ENCODE measurements at places on chromosomes 12 and 14. TPM values are rescaled to one million over a fixed set of nuclear protein-coding genes. Genes with fewer than 3 reads are reported as not detected.

GRCh38 chr14:28436821-28437220, 329.8 kb upstream of the FOXG1 start:
- DNase-seq: no peak

GRCh38 chr12:128938886-128939285, 85.6 kb downstream of the GLT1D1 start:
- DNase-seq: no peak

GRCh38 chr12:111363578-111363977, 5.3 kb downstream of the PHETA1 start:
- DNase-seq: no peak

DNA sequence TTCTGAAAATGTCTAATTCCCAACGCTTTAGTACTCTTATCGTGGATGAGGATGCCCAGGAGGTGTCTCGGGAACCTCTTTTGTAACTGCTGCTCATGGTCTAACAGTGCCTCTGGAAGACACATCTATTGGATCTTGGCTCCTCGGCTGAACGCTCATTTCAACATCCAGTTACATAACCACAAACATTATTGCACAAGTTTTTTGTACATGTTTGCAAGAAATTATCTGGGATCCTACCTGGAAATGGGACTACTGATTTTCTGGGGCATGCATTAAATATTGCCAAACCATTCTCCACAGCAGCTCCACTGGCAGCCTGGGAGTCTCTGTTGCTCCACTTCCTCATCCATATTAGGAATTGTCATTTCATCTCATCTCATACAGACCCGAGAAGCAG, 117.5 kb upstream of the EVL start:
- no peak for DNase-seq

DNA sequence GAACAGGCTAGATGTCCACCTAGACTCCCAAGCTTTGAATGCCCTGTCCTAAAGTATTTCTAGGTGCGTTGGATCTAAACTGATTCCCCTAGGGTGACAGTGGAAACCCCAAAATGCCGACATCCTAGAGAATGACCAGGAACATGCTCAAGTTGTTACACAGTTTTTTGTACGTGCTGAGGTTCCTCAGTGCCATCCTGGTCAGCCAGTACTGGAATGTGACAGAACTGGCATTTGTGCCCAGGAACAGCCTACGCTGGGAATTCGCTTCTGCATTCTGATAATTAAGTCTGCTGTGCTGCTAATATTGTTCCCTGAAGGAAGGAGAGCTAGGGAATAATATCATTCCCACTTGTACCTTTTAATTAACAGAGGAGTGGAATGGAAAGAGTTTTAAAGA, 40.3 kb downstream of the BORCS5 start:
- no peak for DNase-seq

DNA sequence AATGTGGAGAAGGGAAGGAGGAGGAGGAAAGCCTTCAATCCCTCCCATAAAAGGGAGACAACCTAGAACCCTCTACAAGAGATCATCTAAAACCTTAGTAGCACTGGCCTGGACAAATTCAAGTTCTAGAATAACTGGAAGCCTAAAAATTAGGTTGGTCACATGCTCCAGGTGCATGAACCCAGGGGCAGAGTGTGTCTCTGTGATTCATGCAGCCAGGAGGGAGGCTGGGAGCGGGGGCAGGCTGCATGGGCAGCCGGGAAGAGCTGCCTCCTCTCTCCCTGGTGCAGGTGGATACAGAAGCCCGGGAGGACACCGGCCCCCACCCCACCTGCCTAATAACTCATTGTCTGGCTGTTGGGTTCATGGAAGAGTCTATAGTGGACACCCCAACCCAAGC, 38.6 kb downstream of the CCDC85C start:
- no peak for DNase-seq

Gene NELL2
- 62.5 TPM for total RNA-seq

Gene BBOF1
- total RNA-seq: 2.8 TPM

GRCh38 chr12:79423560-79423959, 267.2 kb downstream of the PAWR start:
- no peak for DNase-seq

DNA sequence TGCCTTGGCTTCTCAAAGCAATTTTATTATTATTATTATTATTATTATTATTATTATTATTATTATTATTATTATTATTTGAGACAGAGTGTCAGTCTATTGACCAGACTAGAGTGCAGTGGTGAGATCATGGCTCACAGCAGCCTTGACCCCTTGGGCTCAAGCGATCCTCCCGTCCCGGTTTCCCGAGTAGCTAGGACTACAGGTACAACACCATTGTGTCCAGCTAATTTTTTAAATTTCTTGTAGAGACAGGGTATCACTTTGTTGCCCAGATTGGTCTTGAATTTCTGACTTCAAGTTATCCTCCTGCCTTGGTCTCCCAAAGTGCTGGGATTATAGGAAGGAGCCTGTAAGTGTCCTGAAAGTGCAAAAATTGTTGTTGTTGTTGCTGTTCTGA, 11.6 kb upstream of the AP4S1 start:
- no peak for DNase-seq

DNA sequence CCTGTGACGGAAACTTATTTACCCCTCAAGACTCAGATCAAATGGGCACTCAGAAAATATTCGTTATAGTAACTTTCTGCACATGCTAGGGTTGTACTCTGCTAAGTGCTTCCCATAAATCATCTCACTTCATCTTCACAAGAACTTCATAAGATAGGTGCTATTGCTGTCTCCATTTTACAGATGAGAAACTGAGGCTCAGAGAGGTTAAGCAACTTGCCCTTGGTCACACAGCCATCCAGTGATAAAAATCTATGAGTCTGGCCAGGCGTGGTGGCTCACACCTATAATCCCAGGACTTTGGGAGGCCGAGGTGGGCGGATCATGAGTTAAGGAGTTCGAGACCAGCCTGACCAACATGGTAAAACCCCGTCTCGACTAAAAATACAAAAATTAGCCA, 33.2 kb upstream of the LHX5 start:
- DNase-seq: no peak

DNA sequence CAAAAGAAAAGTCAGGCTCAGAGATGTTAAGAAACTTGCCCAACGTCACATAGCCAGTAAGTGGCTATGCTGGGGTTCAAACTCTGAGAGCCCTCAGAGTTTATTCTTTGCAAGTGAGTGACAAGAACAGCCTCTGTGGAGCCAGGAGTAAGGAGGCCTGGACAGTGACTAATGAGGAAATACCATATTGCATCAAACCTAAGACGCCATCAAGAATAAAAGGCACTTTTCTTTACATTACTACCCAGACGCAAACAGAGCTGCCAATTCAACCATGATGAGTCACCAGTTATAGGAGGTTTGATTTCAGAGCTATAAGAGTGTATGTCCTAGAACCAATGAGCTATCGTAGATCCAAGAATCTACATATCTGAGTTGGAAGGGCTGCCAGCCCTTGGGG, 9.4 kb downstream of the TNFRSF1A start:
- DNase-seq: no peak

GRCh38 chr12:52191841-52192791, at the start of gene KRT80:
TSS of gene KRT80 (minus strand) at chr12:52192014. CDS start at chr12:52191902, 112 bp downstream.
- DNase-seq: no peak

- no peak for DNase-seq
Observed at GRCh38 chr14:55117803-55118441, 11.1 kb upstream of the LGALS3 start.

Gene GOLGA5
- 12.4 TPM for total RNA-seq

GRCh38 chr12:28610401-28611114, 420.3 kb downstream of the CCDC91 start:
- DNase-seq: no peak

Gene LRCOL1
- total RNA-seq: not detected

DNA sequence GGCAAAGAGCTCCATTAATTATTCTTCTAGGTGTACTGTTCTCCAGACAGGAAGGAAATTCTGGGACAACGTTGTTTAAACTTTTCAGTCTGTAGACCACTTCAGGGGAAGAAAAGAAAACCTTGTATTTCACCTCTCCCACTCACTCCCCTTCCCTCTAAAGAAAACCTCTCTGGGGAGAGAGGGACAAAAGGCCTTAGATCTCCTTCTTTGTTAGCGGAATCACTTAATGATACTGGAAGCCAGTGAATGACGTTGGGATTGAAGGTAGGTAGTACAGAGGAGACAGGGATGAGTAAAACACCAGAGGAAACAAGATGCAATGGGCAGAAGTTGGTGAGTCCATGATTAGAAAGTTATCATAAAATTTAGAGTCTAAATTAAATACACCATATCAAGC, 38.7 kb upstream of the SGPP1 start:
- no peak for DNase-seq

Gene AQP6
- total RNA-seq: not detected

Gene RASSF3
- total RNA-seq: 116 TPM

GRCh38 chr12:12070674-12071656, at the start of gene BCL2L14:
TSS of gene BCL2L14 (plus strand) at chr12:12070939. CDS start at chr12:12079306, 8,367 bp downstream.
- no peak for DNase-seq

- no peak for DNase-seq
Observed at GRCh38 chr12:77940011-77940423, 109.3 kb downstream of the NAV3 start.

GRCh38 chr12:5582018-5582417, 150.1 kb downstream of the NTF3 start:
- DNase-seq: no peak

- no peak for DNase-seq
Observed at GRCh38 chr12:47361389-47362021, 281.7 kb upstream of the AMIGO2 start.

DNA sequence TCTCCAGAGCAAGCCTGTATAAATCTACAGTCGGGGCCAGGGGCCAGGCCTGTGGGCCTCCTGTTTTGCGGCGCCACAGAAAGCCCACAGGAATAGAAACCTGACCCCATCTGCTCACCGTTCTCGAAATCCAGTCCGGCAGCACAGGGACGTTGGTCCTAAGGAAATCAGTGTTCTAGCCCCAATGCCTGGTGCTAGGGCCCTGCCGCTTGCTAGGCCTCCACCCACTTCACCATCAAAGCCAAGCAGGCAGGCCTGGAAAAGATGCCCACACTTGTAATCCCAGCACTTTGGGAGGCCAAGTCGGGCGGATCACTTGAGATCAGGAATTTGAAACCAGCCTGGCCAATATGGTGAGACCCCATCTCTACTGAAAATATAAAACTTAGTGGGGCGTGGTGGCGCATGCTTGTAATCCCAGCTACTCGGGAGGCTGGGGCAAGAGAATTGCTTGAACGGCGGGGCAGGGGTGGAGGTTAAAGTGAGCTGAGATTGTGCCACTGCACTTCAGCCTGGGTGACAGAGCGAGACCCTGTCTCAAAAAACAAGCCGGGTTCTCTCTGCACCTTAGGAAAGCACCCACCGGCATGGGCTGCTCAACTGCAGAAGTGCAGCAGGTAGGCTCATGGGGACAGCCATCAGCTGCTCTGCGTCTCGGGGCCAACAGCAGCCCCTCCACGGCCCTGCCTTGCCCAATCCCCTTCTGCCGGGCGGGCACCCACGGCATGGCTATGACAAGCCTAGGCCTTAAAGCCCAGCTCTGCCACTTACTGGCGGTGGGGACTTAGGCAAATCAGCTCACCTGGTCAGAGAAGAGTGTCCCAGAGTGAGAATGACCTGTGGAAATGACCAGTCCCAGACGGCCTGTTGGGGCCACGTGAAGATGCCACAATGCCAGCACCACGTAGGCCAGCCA, 47.4 kb downstream of the VWF start:
- no peak for DNase-seq

- no peak for DNase-seq
Observed at GRCh38 chr12:104687823-104688573, 231.2 kb downstream of the CHST11 start.

DNA sequence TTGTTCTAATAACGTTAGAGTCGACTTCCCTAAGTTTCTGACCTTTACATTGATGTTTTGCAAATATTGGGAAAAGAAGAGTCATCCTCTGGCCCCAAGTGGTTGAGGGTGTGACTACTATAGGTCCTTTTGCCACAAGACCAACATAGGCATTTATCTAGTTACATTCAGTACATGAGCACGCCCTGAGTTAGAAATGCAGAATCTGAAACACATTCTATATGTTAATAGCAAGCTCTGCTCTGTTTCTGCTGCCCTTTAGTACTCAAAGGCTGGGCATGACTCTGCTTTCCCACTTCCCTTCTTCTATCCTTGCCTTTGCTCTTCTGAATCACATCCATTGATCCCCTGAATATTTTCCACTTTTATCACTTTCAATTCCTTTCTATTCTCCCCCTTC, 115.1 kb upstream of the PTPRB start:
- no peak for DNase-seq

DNA sequence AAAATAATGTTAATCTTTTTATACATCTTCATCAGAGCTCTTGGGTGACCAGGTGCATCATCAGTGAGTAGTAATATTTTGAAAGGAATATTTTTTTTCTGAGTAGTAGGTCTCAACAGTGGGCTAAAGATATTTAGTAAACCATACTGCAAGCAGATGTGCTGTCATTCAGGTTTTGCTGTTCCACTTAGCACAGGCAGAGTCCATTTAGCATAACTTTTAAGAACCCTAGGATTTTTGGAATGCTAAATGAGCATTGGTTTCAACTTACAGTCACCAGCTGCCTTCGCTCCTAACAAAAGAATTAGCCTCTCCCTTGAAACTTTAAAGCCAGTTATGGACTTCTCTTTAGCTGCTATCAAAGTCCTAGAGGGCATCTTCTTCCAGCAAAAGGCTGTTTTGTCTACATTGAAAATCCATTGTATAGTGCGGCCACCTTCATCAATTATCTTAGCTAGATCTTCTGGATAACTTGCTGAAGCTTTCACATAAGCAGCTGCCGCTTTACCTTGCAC, 24.6 kb downstream of the RIMKLB start:
- no peak for DNase-seq

GRCh38 chr14:43172899-43173548, 1334.1 kb downstream of the FSCB start:
- DNase-seq: no peak

DNA sequence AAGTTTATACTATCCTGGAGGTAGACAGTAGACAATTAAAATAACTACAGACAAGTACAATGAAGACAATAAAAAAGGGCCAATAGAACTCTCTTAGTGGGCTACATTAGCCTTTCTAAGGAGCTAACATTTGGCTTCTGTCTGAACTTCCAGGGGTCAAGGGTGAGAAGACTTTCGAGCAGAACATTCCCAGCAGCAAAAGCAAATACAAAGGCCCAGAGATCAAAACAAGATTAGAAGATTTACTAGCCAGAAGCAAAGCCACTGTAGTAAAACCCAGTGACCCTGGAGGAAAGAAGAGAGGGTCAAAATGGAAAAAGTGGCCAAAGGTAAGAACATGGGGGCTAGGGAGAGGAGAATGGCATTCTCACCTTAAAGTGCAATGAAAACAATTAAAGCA, 63.2 kb downstream of the ATP2B1 start:
- no peak for DNase-seq

DNA sequence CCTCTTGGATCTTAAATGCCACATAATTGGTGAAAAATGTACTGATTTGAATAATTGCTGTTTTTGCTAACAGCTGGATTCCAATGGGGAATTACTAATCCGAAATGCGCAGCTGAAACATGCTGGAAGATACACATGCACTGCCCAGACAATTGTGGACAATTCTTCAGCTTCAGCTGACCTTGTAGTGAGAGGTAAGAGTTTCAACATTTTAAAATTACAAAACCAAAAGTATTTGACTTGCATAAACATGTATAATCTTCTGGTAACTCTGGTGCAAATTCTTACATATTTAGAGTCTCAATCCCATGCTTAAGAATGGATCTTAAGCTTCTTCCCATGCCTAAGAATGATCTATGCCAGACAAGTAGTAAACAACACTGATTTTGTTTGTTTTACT, 229.1 kb upstream of the PDZRN4 start:
- no peak for DNase-seq

Gene FSCB
- not detected for total RNA-seq

- peak; percentile 29 for DNase-seq
Observed at GRCh38 chr12:118060301-118061010, 523 bp downstream of the WSB2 start.

Data from T-helper 17 cell (primary cell).